ENCODE measurements at places on chromosomes 4 and X.

DNA sequence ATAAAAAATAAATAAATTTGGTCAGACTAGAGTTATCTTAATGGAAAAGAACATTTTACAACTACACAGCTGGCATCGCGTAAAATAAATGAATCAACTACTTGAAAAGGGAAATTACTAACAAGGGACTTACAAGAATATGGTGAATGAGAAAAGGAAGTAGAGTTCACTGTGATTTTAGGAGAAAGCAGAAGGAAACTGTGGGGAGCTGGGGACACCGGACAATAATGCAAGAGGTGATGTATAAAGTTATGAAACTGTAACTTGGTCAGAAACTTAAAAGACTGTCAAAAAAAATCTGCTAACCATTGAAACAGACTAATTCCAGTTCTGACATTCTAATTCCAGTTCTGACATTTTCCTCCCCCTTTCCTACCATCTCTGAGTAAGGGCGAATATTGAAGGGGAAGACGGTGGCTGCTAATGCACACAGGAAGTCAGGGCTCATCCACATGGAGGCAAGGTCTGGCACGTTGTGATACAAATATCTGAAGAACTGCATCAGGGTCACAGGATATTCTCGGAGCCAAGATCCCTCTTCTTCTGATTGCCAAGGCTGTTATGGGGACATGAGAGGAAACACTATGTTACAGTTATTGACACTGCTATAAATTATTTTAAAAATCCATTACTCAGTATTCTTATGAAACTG, 170.5 kb downstream of the CDS1 start:
- no peak for DNase-seq

DNA sequence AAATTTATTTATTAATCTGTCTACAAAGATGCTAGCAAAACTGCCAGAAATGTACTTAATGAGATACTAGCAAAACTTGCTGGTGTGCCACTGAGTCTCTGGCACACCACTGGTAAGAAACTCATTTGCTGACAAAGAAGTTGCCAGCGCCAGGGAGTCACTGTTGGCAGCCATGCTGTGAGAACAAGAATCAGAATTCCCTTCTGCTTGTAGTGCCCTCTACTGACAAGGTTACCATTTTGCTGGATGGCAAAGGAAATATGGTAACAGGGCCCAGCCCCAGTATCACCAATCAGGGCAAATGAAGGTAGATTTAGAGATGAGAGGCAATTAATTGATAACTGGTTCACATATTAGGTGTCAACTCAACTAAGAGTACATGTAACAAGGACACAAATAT, 750.1 kb upstream of the ADGRL3 start:
- DNase-seq, result no peak

GRCh38 chr4:129972257-129972656, 876.3 kb downstream of the C4orf33 start:
- DNase-seq, result no peak

DNA sequence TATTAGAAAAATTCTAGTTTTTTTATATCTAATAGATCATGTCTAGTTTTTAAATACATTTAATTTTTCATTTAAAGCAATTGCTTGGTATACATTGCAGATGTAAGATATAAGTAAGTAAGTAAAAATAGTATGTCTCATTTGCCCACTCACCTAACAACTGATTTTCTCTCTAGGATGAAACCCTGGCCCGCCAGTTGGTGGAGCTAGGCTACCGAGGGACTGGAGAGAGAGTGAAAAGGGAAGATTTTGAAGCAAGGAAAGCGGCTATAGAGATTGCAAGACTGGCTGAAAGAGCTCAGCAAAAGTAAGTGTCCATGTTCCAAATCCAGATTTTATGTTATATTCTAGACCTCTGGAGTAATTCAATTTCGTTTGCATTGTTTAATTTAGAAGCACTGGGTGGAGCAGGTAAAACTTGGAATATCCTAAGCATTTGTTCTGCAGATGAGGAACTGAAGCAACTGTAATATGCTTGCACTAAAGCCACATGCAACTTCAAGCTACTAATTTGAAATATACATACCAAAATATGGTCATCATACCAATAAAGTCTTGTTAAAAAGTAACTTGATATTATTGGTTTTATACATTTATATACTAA, 27.1 kb downstream of the CFAP299 start:
- peak; percentile 53 for DNase-seq

DNA sequence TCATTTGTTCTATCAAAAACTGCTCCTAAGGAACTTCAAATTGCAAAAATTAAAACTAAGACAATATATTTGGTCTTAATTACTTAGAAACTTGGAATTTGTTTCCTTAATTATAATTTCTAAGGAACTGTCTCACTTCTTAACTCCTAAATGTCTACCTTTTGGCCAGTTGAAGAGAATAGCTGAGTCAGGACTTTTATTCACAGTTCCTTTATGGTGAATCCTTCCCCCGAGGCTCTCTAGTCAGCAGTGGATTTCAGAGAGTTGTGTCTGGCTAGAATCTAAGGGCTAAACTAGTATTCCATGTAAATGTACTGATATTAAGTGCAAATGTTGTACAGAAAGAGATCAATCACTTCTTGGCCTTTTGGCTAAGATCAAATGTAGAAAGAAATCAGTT, 69.3 kb downstream of the AMMECR1 start:
- DNase-seq, result no peak

GRCh38 chr4:53537606-53538005, 53.7 kb downstream of the LNX1 start:
- DNase-seq, result no peak

GRCh38 chr4:163157157-163157556, 9.5 kb downstream of the NAF1 start:
- DNase-seq, result no peak

GRCh38 chr4:118363166-118363565, 10.4 kb upstream of the PRSS12 start:
- DNase-seq, result no peak

DNA sequence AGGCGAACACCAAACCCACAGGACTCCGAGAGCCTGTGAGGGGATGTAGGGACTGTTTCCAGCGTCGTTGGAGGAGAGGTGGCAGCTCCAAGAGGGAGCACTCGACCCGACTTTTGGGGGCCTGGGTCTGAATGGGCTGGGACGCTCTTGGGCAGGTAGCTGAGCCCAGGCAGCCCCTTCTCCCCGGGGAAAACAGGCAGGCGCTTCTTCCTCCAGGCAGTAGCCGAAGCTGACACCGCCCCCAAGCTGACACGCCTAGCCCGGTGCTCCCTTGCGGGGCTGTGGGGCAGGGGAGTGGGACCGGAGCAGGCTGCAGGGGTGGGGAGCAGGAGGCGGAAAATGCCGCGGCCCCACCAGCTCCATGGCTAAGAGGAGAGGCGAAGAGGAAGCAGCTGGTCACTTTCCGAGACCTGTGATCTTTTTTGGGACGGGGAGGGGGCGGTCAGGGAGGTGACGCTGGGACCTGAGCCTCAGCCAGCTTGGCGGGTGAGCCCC, 4.2 kb downstream of the NKX1-1 start:
- DNase-seq, result no peak

GRCh38 chrX:136209016-136209738, 42.0 kb downstream of the MAP7D3 start:
- peak; percentile 69 for DNase-seq

DNA sequence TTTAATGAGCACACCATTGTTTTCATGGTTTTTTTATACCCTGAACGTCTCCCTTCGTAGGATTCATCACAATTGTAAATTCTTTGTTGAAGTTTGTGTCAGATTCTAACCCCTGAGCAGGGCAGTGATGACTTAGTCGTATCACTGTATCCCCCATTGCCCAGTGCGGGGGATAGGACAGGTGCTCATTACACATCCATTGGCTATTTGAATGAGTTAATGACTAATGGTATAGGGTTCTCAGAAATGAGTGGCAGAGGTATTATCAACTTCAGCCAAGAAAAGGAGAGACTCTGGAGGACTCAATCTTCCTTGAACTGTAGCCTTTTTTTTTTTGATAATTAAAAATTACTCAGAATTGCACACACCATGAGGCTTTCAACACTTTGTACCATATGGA, 64.6 kb downstream of the SYNPO2 start:
- no peak for DNase-seq

- no peak for DNase-seq
These were observed 7.0 kb downstream of the QRFPR start for GRCh38 chr4:121373841-121374240.

- DNase-seq, result no peak
These were observed 629.7 kb downstream of the STIM2 start for GRCh38 chr4:27490315-27490714.

- no peak for DNase-seq
These were observed 816.8 kb downstream of the RPA4 start for GRCh38 chrX:97700547-97700946.

DNA sequence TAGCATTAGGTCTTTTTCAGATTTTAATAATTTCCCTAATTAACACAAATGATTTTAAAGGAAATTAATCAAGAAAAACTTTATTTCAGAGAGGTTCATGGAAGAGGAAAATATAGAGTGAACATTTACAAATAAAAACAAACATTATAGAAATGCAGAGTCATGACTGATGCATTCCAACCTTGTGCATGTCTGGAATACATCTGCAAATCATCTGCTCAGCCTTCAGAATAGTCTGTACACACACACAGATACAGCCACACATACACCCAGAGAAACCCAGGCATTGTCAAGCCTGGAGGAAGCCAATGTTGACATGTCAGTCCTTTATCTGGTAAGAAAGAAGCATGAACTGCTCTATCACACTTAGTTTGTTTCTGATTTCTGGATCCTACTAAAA, 61.3 kb upstream of the NFKB1 start:
- DNase-seq, result no peak

- DNase-seq, result no peak
These were observed 347.8 kb downstream of the ANK2 start for GRCh38 chr4:113397114-113397701.

- no peak for DNase-seq
These were observed 376.1 kb upstream of the CTSO start for GRCh38 chr4:156329779-156330178.

- peak; percentile 25 for DNase-seq
These were observed 238.1 kb downstream of the BMPR1B start for GRCh38 chr4:94995684-94996394.

- no peak for DNase-seq
These were observed 254.3 kb upstream of the AGA start for GRCh38 chr4:177696438-177696966.

DNA sequence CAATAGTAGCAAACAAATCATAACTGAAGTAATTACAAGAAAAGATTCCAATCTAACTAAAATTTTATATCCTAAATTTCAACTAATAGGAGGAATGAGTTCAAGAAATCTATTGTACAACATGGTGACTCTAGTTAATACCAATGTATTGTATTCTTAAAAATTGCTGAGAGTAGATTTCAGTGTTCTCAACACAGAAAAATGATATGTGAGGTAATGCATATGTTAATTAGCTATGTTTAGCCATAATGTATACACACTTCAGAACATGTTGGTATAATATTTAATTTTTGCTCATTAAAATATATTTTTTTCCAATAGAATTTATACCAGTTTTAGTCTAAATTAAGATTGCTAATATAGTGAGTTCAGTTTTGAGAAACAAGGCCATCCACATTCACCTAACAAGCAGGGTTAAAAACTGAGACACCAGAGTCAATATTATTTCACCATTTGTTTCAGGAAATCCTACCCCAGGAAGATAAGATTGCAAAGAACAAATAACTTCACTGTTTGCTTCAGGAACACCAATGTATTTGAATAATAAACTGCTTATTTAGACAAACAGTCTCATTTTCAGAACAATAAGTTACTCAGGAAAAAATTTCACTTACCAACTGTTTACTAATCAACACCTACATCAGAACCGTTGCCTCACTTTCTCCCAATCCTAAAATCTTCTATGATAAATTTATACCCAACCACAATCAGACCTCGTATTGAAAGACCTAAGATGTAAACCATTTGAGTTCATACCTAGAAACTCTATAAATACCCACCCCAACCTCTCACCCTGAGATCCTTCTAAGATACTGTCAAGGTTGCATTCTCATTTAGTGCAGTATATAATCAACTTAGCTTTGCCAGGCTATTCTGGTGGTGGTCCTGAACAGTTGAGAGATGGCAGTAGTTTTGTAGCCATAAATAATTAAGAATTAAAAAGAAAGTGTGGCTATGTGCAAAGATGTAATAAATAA, 132.8 kb downstream of the MAB21L2 start:
- no peak for DNase-seq

- no peak for DNase-seq
These were observed 13.6 kb upstream of the CCKAR start for GRCh38 chr4:26503844-26504243.

- DNase-seq, result no peak
These were observed 1133.5 kb downstream of the FAT4 start for GRCh38 chr4:126448086-126448845.

DNA sequence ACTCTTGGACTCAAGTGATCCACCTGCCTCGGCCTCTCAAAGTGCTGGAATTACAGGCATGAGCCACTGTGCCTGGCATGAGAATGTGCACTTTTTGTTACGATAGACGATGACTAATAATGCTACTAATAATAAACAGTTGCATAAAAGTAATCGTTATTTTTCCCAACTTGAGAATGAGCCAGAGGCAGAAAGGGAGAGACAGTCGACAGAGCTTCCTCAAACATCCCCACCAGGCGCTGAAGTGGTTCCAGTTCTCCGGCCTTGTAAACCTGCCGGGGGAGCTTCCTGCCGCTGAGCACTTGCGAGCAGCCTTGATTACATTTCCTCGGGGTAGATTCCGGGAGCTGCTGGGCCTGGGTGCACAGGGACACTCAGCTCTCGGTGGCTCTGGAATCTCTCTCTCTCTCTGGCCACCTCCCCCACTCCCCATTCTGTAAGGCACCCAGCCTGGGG, 8.9 kb upstream of the HTRA3 start:
- peak; percentile 50 for DNase-seq

DNA sequence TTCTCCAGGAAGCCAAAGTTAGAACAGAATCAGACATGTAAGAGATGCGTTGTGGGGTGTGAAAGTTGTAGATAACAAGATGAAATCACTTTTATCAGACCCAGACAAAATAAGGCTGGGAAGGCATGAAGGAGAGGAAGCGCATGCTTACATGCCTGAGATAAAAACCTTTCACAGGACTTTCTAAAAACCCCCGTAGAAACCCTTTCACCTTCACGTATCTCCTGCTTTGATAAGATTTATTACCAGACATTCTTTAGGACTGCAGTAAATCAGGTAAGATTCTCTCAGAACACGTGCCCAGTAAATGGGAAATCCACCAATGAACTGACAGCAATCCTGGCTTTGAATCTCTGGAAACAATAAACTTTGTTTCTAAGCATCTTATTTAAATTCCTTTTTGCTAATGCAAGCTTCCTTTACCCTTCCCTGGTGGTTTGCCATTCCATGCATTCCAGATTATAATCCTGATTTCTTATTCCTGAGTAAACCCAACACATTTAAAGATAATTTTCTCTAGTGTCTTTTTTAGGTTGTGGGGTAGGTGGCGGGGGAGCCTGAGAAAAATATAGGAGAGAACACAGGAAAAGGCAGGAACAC, 254.6 kb upstream of the LDB2 start:
- DNase-seq, result no peak

DNA sequence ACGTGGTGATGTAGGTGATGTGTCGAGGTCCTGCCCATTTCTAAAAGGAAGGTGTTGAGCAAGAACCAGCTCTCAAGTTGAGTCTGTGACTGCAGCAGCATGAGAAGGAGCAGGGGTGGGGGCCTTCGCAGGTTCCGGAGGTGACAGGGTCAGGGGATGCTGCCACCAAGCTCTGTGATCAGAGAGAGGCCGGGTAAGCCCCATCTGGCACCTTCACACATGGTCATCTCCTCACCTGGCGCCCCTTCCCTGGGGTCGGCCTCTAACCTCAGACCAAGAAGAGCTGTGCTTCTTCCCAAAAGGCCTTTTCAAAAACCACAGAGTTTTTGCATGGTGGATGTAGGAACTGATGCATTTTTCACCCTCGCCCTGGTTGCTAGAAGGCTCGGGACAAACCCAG, 137.6 kb downstream of the CPZ start:
- no peak for DNase-seq

- DNase-seq, result no peak
These were observed 56.6 kb downstream of the STAP1 start for GRCh38 chr4:67615119-67615518.
